ENCODE measurements at places on chromosomes 1 and 21.

- DNase-seq: no peak
Measured at GRCh38 chr21:27569831-27570230, 602.9 kb upstream of the ADAMTS5 start.

DNA sequence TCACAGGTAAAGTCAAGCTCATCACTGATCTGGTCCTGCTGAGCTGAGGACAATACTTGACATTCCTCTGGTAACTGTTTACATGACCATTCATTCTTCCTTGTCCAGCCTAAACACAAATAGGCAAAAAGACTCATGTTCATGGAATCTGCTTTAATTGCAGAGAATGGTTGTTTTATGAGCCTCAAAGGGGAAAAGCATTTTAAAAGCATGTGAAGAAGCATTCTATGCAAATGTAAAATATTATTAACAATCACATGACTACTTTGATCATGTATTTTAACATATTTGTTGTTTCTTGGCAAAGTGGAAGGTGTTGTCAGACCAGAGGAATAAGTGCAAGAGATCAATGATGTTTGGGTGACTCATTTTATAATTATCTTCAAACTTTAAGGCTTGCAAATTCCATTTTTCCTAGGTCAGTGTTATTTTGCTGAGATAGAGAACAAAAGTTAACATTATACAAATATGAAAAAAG is 133.7 kb downstream of the RUNX1 start:
- peak; percentile 80 for DNase-seq

DNA sequence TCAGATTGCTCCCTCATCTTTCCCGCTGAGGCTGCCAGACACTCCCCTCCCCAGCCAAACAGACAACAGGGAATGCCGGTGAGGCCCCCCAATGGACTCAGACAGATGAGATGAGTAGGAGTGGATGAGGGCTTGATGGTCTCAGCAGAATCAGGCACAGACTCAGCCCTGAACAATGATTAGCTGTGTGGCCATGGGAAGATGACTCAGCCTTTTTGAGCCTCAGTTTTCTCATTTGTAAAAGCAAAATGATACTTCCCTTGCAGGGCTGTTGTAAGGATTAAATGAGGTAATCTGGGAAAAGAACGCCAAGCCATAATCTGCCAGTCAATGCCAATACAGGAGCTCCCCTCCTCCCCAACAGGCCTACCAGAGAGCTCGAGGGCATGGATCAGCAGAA is 12.4 kb downstream of the C1orf198 start:
- DNase-seq: no peak

- DNase-seq: no peak
Measured at GRCh38 chr1:200899015-200899386, 4.3 kb downstream of the INAVA start.

DNA sequence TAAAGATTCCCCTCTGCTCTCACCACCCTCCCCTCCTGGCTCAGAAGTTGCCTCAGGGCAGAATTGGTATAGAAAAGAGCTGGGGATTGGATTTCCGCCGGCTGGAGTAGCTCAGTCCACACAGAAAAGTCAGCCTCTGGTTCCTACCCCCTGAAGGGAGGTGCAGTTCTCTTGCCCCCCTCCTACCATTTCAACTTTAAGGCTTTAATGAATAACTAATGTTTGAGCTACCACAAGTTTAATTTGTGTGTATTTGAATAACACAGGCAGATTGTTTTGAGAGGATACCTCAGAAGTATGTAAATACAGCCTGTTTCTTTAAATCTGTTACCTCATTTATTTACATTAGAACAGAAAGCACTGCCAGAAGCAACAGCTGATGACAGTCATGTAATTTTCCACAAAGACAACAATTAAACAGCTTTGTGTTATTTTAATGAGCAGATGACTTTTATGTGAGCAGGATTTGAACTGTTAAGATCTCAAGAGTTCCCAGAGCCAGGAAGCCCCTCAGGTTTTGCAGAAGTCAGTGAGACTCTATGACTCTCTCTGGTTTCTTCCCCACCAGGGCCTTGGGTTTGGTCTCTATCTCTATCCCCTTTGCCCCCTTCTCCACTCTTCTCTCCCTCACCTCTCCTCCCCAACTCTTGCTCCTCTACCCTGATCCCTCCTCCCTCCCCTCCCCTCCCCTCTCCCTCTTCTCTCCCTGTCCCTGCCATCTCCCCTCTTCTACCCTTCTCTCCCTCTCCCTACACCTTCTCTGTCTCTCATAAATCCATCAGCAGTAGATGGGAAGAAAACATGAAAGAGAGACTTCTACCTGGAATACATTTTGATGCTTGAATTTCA is 26.3 kb downstream of the DUSP10 start:
- no peak for DNase-seq

- DNase-seq: no peak
Measured at GRCh38 chr1:210222340-210223006, 10.1 kb upstream of the SERTAD4 start.

Data from fibroblast of skin of left biceps (primary cell).